ENCODE measurements at places on chromosomes 16 and 17.

DNA sequence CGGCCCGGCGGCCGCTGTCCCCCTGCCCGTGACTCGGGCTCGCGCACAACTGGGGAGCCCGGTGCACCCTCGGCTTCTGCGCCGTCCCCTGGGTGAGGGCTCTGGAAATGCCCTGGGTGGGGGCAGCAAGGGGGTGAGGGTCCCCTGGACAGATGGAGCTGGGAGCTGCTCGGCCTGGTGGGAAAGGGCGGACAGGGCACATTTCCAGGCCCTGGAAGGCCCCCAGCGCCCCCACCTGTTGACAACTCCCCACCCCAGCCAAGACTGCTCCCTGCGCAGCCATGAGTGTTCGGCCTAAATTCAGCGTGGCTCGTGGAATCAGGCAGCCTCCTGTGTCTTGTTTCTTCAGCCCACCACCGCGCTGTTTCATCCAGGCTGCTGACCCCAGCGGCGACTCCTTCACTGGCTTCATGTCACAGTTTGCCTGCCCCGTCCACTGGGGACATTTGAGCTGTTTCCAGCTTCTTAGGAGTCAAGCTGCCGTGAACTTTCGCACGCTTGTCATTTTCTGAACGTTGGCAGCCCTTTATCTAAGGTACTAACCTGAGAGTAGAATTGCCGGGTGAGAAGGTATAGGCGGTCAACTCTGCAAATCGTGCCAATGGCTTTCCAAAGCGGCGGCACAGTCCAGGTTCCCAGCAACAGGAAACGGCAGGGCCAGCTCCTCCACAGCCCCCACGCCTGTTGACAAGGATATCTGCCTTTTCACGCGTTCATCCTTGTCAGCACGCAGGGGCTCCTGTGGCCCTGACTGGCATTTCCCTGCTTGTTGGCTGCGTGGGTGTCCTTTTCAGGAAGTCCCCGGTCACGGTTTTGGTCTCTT is 895 bp downstream of the UTS2R start:
- no peak for DNase-seq

GRCh38 chr17:50359005-50359699 is 13.2 kb downstream of the XYLT2 start:
- DNase-seq = no peak

DNA sequence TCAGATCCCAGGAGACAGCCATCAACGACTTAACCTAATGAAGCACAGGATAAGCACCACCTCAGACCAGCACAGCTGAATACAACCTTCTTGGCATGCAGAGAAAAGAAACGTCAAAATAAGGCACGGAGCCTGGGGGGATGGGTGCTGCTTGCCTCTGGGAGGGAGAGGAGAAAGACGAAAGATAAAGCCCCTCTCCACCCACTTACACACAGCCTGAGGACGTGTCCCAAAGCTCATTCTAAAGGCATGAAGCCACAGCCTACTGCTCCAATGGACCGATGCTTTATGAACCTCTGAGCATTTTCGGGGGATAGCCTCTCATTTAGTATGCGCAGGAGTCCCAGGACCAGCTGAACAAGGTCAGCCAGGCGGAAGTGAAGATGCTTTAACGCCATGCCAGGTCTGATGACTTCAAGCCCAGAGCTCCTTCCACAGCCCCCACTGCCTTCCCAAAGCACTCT is 31.1 kb downstream of the ST3GAL2 start:
- DNase-seq = no peak

DNA sequence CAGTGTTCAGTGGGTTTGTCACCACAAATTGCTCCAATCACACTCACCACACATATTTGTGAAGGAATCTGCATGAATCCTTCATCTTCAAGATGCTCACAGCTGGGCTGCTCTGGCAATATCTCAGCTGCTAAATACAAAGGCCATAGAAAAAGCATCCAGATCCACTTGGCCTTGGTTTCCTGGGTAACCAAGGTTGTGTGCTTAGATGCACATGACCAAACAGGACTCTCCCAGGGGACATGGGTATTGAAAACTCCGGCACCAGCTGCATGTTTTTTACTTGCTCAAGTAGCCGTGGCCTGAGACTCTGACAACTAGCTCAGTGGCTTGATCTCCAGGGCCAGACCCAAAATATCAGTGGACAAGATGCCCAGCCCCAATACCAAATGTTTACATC is 131.3 kb downstream of the CBLN1 start:
- peak; percentile 46 for DNase-seq

DNA sequence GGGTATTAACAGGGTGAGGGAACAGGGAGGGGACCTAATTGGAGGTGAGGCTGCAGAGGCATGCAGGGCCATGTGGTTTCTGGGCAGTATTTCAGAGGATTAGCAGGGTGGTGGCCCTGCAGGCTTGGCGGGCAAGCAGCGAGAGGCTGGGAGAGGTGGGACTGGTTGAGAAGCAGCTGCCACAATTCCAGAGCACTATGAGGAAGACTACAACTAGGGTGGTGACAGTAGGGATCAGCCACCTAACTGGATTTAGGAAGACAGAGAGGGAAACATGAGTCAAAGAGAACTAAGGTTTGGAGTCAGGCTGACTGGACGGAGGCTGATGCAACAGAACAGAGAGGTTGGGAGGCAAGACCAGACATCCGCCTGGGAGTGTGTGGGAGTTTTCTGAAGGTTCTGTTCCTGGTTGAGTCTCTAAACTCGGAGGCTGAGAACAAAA is 12.3 kb downstream of the ALOXE3 start:
- DNase-seq = no peak

GRCh38 chr16:64971171-64971570 is 150.7 kb downstream of the CDH11 start:
- DNase-seq = no peak

- DNase-seq = no peak
These were observed at the start of gene WFIKKN1 for GRCh38 chr16:630815-631405. Gene WFIKKN1 (plus strand): TSS chr16:630985. CDS start chr16:631254, 269 bp downstream.

DNA sequence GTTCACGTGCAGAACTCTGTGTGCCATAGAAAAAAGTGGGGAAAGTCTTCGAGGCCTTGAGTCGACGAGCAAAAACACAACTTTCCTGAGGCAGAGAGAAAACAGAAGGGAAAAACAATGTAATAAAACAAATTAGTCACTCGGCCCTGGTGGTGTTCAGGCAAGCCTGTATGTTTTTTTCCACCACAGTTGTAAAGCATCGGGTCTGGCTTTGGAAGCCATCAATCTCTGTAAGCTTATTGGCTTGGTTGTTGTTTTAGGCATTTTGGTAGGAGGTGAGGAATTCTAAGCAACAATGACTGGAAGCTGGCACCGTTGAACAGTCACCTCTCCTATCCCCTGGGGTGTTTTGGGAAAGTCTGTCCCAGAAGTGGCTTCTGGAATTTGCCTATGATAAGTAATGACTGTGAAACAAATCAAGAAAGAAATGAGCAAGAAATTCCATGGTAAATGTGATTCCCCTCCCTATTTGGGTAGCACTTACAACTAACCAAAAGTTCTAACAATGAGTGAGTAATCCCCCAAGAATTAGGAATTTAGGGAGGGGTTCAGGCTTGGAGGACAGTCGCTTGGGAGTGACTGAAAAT is 2.8 kb downstream of the CDH13 start:
- DNase-seq = no peak

GRCh38 chr17:48868916-48869500 is 23.6 kb upstream of the ATP5MC1 start:
- DNase-seq = no peak

GRCh38 chr16:21600031-21600773 is 825 bp downstream of the METTL9 start:
- no peak for DNase-seq

GRCh38 chr16:88599092-88599733 is 29.0 kb downstream of the ZC3H18 start:
- no peak for DNase-seq

- no peak for DNase-seq
These were observed 105.1 kb upstream of the TNRC6C start for GRCh38 chr17:77853191-77853977.

GRCh38 chr16:72609066-72609465 is 437.1 kb upstream of the PMFBP1 start:
- no peak for DNase-seq

DNA sequence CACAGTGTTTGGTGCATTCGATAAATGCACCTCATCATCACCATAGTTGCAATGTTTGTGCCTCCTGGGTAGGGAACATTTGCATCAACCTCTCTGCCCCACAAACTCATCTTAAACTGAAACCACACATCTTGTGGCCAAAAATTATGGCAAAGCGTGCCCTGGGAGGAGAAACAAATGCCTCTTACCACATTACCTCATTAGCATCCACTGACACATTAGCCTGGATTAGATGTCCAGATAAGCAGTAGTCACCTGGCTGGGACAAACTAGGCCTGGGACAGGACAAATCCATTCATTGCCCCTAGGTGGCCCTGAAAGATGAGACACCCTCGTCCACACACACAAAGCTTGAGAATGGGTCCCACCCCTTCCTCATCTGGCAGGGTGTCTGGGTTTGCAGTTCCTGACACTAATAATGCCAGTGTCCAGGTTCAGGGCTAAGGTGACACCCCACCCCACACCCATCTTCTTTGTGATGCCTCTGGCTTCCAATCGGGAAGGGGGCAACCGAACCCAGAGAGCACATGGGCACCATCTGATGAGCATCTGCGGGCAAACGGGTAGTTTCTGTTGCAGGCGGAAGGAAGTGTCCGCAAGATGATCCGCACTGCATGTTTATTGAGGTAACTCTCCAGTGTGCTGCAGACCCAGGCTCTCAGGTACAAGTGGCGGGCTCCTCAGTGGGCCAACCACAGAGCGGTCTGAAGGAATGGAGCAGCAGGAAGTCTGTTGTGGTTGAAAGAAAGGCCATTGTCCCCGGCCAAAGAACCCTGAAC is 8.6 kb downstream of the XYLT1 start:
- no peak for DNase-seq

GRCh38 chr16:52657924-52658323 is 111.0 kb upstream of the TOX3 start:
- DNase-seq = no peak

DNA sequence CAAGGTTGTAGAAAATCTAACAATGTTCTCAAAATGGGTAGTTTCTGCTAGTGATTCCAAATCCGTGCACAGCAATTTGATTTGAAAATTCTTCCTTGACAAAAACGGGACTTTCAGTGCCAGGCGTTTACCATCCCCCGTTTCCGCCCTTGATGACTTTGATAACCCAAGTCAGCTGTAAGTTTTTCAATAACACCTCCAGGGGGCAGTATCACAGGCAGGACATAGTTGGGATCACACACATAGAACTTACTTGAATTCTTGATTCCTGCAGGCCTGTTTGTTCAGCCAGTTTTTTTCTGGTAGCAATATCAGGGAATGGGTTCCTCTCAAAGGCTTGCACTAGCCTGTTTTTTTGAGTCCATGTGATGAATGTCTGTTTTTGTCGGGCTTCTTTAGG is 5.6 kb downstream of the DUXB start:
- DNase-seq = no peak

- no peak for DNase-seq
These were observed 166.6 kb upstream of the SHISA6 start for GRCh38 chr17:11074451-11074850.

GRCh38 chr16:15648135-15648730 is 1.8 kb upstream of the NDE1 start:
- DNase-seq = no peak

DNA sequence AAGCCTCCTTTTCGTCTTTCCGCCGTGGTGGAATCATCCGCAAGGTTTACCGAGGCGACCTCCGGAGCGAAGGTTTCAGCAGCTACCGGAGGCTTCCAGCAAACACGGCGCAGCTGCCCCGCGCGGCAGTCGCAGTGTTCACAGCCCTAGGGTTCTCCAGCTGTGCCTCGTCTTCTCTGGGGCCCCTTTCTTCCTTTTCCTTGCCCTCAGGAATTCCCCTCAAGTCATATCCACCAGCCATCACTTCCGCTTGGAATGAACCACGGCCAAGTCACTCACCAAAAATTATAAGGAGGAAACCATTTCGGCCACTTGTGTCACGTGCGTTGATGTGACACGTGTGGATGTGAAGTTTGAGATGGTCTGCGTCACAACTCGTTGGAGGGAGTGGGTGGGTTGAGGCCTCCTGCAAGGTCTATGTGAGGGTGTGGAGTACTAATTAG is 636 bp upstream of the ERN1 start:
- DNase-seq = no peak

GRCh38 chr16:81005610-81006161 is 999 bp downstream of the CMC2 start:
- DNase-seq = no peak

DNA sequence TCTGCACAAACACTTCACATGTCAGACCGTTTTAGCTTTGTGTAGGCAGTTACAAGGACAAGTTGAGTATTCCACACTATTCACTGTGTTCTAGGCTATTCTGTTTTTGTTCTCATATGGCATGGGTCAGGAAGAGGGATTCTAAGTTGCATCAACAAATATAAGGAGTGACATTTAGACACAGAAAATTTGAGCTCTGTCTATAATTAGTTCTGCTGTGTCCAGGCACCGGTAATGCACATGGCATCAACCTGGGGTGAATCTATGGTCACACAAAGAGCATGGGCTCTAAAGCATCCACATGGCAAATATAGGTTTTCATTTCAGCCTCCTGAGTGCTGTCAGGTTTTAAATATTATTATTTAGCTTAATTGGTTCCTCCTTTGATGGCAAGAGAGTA is 130.4 kb upstream of the PMFBP1 start:
- no peak for DNase-seq

Measured in NCI-H2107 (cell line).